CD4-positive, alpha-beta T cell (primary cell): ENCODE measurements at places on chromosomes 12 and 14.
A peak's percentile ranks its signal among the peaks of the same experiment; 100 is the strongest.

DNA sequence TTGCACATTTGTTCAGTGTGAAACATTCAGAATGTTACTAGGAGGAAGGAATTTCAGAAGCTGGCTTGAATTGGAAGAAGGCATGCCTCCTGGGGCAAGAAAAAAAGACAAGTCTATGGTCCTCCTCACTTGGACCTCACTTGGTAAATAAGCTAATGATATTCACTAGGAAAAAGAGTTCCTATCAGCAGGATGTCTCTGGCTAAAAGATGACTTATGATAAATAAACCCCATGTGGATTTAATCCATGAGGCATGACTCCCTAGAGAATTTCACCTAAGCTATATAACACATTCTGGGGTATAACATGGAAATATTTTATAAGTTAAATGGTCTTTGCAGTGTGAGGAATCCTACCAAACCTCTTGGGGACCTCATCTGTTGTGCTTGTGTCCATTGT, 199.9 kb downstream of the LRIG3 start:
- no peak for DNase-seq

DNA sequence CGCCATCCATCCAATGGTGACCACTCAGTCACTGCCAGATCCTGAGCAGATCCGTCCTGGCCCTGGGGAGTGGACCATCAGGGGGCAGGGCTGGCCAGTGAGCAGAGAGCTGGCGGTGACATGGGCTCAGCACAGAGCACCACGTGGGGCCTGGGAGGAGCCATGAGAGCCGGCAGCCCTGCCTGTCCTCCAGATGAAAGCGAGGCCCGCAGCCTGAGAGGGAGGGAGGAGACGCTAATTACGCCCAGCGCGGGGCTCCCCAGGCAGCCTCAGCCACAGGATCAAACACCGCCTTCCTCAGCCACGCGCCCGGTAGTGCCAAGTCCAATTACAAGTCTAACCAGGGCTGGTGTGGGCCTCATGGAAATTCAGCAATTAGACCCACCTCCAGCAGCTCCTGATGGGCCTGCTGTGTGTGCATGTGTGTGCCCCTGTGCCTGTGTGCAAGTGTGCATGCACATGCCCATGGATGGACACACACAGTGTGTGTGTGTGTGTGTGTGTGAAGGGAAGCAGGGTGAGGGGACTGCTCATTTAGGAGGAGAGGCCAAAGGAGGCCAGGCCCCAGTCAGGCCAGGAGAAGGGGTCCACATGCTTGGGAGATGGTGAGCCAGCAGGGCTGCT, 68.0 kb downstream of the KIF26A start:
- DNase-seq = no peak

GRCh38 chr12:46921048-46921763, 95.4 kb upstream of the SLC38A4 start:
- no peak for DNase-seq

DNA sequence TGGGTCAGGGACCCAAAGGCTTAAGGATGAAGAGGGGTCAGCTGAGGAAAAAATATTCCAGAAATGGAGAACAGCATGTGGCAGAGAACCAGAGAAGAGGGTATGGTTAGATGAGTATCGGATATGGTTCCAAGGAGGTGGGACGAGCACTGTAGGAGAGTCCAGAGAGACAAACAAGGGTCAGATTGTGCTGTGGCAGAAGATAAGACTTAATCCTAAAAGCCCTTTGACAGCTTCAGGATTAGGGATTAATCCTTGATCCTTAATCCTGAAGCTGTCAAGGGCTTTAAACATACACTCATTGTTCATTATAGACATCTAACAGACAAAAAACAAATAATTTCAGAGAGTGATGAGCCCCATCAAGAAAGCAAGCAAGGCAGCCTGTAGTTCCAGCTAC, 124.0 kb downstream of the SPTSSA start:
- DNase-seq = no peak

DNA sequence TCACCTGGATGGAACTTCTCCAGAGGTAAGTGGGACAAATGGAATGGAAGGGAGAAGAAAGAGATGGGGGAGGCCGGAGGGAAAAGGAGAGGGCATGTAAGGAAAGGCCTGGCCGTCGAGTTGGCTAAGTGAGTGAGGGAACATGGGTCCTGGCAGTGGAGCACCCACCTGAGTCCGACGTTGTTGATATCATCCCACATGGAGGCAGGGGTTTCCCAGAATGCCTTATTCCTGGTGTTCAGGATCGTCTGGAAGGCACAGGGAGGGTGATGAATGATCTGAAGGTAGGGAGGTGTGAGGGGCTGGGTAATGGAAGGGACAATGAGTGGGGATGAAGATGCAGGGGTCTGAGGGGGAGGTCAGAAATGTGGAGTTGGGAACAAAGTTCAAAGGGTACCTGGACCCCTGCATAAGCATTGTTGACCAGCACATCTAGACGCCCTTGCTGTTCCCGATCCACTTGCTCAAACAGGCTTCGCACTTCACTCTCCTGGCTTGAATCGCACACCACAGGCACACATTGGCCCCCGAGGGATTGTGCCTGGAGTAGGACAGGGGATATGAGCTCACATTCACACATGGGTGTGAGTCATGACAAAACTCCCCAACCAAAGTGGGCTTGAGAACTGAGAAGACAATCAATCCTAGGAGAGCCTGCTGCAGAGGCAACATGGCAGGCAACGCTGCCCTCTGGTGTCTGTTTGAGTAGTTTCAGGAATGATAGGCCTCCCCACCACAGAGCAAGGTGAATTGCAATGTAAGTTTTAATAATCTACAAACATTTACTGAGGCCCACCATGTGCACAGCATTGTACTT, 3.0 kb downstream of the DHRS1 start:
- peak; percentile 66 for DNase-seq

- no peak for DNase-seq
Measured at GRCh38 chr12:57446292-57446960, 8.7 kb upstream of the INHBE start.

DNA sequence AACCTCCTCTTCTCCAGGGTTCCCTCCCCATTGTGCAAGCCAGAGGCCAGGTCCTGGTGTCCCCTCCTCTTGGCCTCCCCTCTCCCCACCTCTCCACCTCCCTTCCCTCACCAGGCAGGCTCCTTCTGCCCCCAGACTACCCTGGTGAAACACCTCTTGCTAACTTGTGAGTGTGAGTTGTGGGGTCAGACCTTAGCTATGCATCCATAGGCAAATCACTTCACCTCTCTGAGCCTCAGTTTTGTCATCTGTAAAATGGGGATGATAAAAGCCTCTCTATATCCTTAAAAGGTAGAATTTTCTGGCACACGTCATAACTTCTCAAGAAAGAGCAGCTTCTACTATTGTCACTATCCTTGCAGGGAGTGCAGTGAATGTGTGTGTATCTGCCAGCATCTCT, 7.9 kb upstream of the DIO3 start:
- no peak for DNase-seq

GRCh38 chr12:61018571-61018970, 1241.6 kb upstream of the USP15 start:
- DNase-seq = no peak

DNA sequence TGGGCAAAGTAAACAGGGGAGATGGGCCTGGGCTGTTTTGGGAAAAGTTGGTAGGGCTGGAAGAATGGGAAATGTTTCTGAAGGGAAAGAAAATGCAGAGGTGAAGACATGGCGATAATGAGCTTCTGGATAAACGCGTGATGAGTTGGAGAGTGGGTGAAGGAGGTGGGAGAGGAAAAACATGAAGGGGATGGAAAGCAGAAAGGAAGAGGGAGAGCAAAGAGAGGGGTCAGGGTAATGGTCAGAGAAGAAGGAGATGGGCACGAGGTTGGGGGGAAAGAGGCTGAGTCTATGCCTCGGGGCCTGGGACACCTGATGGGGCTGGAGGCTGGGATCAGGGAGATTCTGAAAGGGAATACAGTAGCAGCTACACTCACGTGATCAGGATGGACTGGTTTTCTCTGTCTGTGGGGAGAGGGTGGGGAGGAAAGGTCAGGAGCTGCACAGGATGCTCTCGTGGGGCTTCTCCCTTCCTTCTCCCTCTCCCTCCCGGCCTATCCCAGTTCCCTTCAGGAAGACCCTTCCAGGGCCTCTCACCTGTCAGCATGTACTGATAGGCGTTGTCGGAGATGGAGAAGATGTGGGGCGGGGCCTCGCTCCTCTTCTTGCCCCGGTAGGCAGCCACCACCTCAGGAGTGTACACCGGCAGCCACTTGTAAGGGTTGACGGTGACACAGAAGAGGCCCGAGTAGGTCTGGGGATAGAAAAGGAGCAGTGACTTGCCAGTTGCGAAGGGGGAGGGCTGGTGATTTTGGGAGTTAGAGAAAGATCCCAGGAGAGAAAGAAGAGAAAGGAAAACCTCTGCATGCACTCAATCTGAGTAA, 3.1 kb downstream of the MYH7 start:
- peak; percentile 11 for DNase-seq

- DNase-seq = no peak
Measured at GRCh38 chr12:3342051-3342450, 149.0 kb upstream of the PRMT8 start.

GRCh38 chr14:64201921-64202545, 92.1 kb downstream of the ESR2 start:
- DNase-seq = no peak

DNA sequence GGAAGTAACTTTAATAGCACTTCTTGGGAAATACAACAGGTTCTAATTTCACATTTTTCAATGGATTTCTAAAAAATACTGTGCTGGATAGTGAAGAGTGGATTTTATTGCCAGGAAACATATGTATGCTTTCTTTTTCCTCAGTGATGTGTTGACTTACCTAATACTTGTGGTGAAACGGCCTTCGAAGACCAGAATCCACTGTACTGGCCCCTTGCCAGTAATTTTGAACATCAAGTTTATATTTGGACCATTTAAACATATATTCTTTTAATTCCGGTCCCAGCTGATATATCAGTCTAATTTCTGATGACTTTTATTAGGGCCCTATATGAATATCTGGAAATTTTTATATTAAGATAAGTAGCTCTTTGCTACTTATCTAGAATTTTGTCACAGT, 1.8 kb downstream of the MSRB3 start:
- DNase-seq = no peak

DNA sequence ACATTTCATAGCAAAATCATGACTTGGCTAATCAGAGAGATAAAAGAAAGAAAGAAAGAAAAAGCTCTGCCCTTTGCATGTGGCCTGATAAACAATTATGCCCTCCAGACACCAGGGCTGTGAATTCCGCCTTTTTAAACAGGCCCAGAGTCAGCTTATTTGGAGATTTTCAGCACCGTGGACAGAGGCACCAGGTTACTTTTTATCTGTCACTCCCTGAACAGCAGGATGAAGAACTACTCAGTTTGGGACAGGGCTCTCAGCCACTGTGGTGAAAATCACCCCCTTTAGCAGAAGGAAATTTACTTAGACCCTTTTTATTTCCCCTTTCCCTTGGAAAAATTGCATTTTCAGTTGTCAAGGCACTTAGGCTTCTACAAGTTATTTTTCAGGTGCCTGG, 359.9 kb downstream of the NRXN3 start:
- no peak for DNase-seq

GRCh38 chr14:100135073-100135472, 24.4 kb downstream of the DEGS2 start:
- DNase-seq = no peak

DNA sequence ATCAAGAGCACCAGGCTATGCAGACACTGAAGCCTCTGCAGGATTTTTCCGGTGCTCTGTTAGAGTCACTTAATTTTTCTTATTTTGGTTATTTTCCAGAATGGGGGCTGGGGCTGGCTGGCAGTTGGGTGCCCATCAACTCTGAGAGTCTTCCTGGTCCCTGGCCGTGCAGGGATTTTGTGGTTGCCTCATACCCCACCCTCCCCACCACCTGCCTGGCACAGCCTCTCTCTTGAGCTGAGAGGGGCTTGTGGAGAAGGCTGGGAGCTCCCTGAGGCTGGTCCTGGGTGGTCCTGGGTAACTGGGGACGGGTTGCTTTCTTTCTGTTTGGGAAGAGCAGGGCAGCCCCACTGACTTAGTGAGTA, 23.3 kb downstream of the LRTM2 start:
- DNase-seq = no peak

- no peak for DNase-seq
Measured at GRCh38 chr14:63896278-63896720, 43.5 kb downstream of the SYNE2 start.

DNA sequence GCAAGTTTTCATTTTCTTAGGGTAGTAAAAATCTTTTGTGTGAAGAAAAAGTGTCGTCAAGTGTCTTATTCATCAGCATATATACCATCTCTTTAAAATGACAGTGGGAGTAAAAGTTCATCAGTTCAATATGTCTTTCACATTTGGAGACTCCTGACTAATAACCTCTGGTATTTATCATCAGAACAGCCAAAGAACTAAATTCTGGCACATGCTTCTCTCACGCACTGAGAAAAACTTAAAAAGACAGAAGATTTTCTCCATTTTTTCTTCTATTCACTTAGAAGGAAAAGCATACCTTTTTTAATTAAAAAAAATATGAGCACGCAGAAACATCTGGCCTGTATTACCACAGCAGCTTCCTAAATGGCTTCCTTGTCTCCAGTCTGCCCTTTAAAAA, 265.7 kb downstream of the AKAP6 start:
- no peak for DNase-seq

DNA sequence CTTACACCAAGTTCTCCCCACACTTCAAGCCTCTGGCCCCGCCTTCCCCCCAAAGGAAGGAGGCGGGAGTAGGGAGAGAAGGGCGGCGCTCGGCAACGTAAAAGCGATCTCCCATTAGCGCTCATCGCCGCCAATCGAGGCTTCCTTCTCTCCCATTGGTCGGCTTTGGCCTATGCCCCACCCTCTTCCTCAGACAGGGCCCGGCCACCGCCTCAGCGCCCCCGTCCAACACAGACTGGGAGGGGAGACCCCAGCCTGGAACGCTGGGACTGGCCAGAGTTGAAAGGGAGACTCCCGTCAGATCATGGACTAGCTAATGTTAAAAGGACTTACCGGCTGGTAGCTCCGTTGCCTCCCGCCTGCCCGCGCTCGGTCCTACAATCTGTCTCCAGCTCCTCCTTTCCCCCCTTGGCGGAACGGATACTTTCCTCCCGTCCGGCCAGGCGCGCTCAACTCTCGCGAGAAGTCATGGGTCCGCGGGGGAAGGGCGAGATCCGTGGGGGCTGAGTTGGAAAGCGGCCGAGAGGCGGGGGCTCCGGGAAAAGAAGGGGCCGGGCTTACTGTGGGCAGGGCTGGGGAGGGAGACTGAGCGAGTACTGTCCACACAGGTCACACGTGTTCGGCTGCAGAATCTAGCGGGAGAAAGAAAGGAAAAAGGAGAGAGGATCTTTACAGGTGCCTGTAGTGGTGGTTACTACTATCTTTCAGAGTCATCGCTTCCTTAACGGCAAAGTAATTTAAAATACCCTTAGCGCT, at the start of gene ATF7:
Gene ATF7, minus strand, starts transcription at position 437 of the 756 bp plus-strand sequence. CDS start 25,382 bp downstream, outside the sequence.
- DNase-seq = peak; percentile 98
